ENCODE measurements at places on chromosomes 13 and 19.

- no peak for DNase-seq
Observed at GRCh38 chr19:11281356-11282049, 14.5 kb upstream of the TSPAN16 start.

DNA sequence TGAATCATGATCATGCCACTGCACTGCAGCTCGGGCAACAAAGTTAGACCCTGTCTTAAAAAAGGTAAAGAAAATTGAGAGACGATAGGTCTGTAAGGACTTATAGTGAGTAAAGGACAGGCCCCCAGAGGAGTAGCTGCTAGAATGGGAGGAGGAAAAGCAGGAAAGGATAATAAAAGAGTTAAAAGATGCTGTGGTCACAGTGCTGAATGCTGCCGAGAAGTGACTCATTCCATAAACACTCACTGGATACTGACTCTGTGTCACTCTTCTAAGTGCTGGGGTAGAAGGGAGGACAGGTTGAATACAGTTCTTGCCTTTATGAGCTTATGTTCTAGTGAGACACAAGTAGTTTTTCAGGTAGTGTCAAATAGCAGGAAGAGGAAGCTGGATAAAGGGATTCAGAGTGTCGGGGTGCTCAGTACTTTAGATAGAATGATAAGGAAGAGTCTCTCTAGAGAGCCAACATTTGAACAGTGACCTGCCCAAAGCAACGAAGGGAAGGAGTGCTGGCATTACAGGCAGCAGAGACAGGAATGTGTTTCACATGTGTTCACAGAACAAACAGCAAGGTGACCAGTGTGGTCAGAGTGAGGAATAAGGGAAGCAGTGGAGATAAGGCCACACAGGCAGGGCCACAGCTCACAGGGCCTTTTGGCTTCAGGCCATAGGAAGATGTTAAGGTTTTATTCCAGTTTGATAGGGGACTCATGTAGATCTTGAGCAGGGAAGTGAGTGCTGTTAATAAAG, 1240.5 kb downstream of the UQCRFS1 start:
- no peak for DNase-seq

DNA sequence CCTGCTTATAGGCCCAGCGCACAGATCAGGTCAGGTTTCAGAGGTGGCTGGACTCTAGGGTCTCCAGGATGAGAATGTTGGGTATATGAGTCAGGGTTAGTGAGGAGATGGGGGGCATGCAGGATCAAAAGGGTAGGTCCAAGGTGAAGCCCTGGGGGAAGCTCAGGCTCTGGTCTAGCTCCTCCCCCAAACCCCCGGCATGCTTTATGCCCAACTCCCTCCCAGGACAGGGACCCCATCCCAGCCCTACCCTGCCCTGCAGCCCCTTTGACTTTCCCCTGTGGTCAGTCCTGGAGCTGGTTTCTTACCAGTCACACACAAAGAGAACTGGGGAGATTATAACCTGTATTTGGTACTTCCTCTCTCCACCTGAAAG, 9.8 kb upstream of the CEACAM18 start:
- no peak for DNase-seq

GRCh38 chr13:98974053-98974452, 3.8 kb downstream of the DOCK9 start:
- DNase-seq, result no peak

DNA sequence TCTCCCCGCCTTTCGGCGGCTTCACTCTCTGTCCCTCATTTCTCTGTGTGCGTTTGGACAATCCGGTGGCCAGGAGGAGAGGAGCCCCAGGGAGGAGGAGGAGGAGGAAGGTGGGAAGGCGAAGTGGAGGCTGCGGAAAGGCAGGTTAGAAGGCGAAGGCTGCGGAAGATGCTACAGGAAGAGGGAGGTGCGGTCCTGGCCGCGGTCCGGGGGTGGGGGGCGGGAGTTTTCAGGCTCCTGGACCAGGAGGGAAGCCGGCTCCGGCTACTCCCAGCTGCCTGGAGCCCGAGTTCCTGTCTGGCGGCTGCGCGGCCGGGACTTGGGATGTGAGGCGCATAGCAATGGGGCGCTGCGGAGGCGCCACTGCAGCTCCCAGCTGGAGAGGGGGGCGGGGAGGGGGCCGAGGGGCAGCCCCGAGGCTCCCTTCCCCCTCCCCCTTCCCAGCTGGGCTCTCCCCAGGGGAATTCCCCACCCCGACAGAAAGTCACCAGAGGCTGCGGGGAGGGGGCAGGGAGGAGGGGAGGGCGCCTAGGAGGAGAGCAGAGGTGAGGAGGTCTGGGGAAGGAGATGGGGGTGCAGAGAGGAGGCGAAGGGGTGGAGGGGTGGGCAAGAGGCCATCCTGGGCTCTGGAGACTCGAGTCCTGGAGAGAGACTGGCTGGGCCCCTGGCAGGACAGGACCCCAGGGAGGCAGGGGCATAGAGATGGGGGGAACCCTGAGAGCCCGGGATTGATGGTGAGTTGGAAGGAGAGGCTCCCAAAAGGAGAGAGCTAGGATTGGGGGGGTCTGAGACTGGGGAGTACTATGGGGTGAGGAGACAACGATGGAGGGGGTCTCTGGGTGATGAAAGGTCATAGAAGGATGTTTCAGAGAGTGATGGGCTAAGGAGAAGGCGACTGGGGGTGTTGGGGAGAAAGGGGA, 2.0 kb downstream of the LRRC4B start:
- DNase-seq, result no peak

GRCh38 chr13:61086087-61086486, 329.6 kb downstream of the PCDH20 start:
- DNase-seq, result no peak

- DNase-seq, result no peak
Observed at GRCh38 chr19:1837625-1838105, 10.6 kb downstream of the REXO1 start.

DNA sequence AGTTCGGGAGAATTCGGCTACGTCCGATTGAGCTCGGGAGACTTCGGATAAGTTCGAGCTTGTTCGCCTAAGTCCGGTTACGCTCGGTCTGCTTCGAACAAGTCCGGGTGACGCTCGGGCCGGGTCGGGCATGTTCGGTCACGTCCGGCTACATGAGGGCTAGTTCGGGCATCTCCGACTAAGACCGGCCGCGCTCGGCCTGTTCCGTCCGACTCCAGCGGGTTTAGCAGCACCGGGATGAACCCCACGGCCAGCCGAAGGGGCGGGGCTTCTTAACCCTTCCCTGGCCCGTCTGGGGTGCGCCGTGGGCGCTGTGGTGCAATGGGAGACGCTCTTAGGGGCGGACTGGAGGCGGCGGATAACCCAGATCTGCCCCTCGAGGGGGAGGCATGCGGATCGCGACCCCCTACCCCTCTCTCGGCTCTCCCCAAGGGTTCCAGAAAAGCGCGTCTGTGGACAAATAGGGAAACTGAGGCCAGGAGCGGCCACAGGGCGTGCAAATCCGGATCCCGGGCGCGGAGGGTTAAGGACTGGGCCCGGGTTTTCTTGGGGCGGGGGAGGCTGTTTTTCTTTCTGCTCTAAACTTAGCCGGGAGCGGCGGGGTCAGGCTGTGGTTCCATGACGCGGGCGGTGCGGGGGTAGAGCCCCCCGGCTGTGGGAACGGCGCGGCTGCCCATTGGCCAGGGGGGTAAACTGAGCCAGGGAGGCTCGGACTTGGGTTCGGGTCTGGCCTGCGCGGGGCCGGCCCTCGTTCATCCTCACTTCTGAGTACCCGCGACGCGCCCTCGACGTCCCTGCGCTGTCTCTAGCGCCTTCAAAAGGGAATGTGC, 1.5 kb downstream of the PDE4C start:
- DNase-seq, result peak; percentile 92

DNA sequence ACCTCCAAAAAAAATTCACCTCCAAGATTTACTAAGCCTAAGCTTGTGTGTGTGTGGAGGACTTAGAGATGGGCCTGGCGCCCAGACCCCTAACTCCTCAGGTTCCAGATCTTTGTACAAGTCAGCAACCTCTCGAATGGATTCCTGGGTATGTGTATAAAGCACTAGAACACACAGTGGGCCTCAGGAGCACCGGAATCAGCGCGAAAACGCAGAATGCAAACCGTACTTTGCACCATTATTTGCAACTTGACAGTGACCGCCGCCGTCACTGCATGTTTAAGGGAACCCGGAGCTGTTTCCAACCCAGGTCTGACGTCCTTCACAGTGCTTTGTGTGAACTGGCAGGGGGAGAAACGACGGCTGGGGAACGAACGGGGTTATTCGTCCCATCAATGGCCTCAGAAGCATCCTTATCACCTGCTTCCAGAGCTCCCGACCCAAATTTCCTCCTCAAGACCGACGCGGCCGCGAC, 688 bp downstream of the ZNF606 start:
- no peak for DNase-seq

GRCh38 chr19:51689751-51690453, 3.2 kb upstream of the SPACA6 start:
- DNase-seq, result no peak

- DNase-seq, result no peak
Observed at GRCh38 chr13:78317030-78317429, 286.3 kb downstream of the POU4F1 start.

DNA sequence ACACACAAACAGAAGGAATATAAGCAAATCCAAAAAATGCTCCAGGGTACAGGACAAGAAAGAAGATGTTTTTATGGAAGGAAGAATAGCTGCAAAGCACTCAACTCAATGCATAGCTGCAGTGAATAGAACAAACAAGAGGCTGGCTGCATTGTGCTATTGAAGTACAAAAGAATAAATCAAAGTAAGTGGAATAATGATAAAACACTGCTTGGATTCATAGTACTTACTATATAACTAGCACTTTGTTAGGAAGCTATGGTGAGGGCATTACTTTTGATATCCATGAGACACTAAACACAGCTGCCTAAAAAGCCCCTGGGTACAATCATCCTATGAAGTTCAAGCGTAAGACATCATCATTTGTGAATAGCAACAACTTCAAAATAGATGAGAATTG, 350.1 kb downstream of the PCDH9 start:
- no peak for DNase-seq

DNA sequence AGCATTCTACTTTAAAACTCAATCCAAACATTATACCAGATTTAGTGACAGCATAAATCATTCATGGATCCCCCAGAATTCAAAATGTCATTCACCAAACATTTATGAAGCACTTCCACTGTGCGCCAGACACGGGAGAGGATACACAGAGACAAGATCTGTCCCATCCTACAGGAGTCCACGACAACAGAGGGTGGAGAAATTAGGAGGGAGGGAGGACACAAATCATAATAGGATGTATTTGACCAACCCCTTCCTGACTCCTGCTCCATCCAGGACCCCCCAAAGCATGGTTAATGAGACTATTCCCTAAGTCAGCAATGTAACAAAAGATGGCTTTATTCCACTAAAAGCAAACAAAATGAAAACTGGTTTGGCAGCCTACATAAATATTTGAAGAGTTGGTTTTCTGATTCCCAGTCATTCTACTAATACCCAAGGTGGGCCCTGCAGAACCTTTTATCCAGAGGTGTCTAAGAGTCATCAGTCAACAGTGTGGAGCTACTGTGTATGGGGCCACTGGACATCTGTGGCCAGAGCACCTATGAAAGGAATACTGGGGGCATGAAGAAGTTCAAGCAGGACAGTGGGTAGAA, 62.8 kb upstream of the DOCK9 start:
- DNase-seq, result no peak

DNA sequence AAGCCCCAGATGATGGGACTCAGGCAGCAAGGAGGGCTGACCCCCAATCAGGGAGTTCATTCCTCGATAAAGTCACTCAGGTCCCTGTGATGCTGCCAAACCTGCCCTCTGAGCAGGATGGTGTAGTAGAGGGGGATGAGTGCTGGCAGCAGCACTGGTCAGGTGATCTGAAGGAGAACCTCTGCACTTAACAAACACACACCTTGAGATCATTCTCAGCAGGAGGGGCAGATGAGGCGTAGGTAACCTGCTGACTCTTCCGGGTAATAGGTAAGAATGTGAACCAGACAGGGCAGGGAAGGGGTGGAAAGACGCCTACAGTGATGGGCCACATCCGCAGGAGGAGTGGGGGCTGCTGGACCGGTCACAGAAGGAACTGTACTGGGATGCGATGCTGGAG, 3.2 kb downstream of the ZNF446 start:
- no peak for DNase-seq

- no peak for DNase-seq
Observed at GRCh38 chr13:110387451-110388107, 80.5 kb downstream of the COL4A2 start.

- DNase-seq, result peak; percentile 32
Observed at GRCh38 chr19:15101479-15102082, 5.6 kb upstream of the SYDE1 start.

DNA sequence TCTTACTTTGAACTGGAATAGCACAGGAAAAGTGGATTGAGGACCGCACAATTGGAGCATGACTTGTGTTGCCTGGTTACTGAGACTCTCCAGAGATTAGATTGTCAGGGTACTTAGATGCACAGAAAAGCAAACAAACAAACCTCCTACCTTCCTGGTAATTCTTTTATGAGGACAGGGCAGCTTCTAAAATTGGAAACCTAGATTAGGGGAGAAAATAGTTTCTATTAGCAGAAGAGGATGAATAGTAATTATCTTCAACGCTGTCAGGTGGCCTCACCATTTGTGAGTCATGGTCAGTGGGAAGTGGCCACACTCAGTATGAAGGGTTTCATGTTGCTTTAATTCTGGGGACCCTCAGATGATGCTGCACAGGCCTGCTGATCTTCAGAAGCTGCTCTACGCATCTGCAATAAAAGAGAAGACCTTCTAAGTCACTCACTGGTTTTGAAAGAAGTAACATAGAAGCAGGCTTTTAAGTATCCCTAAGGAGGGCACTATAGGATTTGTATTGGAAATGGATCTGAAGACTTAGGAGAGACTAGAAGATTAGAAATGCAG, 106.8 kb downstream of the LACC1 start:
- DNase-seq, result no peak

GRCh38 chr13:92626274-92626673, 600.3 kb upstream of the GPC6 start:
- no peak for DNase-seq

DNA sequence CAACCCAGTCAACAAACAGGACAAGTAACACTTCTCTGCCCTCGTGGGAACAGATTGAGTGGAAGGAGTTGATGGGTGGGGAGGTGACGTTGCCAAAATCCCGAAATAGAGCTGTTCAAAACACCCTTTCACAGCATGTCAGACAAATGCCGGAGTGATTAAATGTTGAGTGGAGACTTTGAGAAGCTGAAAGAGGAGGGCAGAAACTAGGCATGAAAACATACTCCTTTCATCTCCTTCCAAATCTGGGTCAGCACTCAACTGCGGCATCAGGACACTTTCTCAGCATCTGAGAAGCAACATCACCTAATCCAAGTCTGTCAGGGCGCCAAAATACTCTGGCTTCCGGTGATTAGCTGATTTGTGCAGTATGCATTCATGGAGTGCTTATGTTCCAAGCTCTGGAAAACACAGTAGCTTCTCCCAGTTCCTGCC, 51.5 kb upstream of the MRI1 start:
- no peak for DNase-seq

Data from CD4-positive, alpha-beta T cell treated with Interleukin-15 for 1 hour (primary cell).